ENCODE measurements at places on chromosomes 7 and 10.

- no peak for DNase-seq
Measured at GRCh38 chr10:124060148-124060720, 33.2 kb downstream of the CHST15 start.

DNA sequence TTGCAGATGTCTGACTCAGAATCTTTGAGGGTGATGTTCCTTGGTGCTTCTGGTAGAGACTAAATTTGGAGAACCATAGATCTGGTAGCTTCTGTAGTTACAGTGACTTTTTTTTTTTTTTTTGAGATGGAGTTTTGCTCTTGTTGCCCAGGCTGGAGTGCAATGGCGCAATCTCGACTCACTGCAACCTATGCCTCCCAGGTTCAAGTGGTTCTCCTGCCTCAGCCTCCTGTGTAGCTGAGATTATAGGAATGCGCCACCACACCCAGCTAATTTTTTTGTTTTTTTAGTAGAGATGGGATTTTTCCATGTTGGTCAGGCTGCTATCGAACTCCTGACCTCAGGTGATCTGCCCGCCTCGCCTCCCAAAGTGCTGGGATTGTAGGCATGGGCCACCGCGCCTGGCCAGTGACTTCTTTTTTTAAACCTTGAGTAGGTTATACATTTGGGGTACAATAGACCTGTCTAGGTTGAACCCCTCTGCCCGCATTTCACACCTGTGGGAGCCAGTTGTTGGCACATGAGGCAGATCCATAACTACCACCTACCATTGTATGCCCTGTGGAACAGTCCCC is 47.0 kb downstream of the SUFU start:
- DNase-seq, result no peak

GRCh38 chr10:13056456-13057077 is 43.4 kb upstream of the OPTN start:
- DNase-seq, result no peak

DNA sequence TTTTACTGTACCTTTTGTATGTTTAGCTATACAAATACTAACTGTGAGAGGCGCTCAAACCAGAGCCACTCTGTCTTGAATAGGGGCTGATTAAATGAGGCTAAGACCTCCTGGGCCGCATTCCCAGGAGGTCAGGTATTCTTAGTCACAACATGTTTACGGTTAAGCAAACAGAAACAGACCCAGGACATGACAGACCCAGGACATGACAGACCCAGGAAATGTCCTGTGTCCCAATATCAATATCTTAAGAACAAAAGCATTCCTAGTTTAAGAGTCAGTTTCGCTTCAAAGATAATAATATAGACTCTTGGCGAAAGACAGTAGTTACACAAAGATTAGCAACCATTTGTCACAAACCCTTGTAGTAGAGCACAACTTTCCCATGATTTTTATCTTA is 304.5 kb downstream of the CCSER2 start:
- no peak for DNase-seq

DNA sequence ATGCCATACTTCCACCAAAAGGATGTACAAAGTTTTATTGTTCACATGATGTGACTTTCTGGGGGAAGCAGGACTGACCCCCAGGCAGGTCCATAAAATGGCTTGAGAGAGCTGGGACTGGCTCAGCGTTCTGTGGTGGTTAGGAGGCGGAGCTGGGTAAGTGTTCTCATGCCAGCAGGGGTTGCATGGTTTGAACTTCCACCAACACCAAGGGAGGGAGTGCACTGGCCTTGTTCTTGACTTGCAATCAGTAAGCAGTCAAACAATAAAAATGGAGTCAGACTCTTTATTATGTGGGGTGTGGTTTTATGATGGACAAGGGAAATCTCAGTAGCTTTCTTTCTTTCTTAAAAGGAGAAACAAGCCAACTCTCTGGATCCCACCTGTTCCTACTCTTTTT is 95.4 kb upstream of the PRR15 start:
- DNase-seq, result no peak

GRCh38 chr10:97861097-97861750 is 11.6 kb downstream of the GOLGA7B start:
- no peak for DNase-seq

DNA sequence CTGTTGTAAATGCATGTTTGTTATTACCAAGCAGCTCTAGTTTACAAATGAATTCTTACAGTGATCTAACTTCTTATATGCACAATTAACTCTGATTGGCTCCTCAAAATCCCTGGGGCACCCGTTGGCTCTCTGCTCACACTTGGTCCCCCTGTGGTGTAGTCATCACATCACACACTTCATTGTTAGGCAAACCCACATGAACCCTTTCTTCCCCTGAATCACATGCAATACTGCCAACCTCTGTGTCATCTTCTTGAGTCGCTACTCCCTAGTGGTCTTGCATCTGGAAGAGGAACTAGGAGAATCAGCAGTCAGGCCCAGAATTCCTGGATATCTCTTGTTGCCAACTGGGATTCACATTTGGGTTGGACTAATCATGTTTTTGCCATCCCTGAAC is 73.1 kb downstream of the CD36 start:
- DNase-seq, result no peak

DNA sequence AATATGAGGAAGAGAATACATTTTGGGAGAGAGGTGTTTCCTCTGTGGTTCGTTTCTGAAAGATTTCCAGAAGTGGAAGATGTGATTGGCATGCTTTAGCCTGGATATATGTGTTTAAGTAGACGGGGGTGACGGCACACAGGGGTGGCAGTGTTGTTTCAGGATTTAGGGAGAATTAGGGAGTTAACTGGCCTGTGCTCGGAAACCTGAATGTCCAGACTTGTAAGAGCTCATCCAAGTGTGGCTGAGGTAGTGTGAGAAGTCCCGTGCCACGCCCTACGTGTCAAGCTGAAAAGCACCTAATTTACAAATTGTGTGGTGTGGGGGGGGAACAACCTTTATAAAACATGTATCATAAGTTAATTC is 1.1 kb downstream of the RALA start:
- DNase-seq, result peak; percentile 29

- no peak for DNase-seq
Measured at GRCh38 chr10:119120413-119120867, 16.5 kb downstream of the DENND10 start.

- DNase-seq, result no peak
Measured at GRCh38 chr7:156842740-156843140, 50.2 kb downstream of the LMBR1 start.

DNA sequence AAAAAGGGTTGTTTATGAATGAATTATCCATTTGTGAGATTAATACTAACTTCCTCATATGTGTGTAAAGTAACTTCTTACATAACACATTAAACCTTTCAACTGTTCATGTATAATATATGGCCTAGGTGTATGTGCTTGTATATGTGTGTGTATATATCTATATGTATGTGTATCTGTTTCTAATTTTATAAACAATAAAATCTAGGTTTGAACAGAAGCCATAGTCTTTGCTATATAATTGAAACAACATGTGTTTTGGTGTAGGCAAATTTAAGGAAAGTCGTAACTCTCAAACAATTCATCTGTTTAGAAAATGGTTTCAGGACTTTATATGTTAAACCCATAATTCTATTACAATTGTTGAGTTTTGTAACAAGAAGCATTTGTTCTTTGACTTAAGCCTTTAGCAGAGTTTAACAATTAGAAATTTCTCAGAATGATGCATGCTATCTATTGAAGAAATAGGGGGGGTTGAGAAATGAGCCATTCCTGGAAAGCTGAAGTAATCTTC is 103.3 kb downstream of the BBS9 start:
- no peak for DNase-seq

DNA sequence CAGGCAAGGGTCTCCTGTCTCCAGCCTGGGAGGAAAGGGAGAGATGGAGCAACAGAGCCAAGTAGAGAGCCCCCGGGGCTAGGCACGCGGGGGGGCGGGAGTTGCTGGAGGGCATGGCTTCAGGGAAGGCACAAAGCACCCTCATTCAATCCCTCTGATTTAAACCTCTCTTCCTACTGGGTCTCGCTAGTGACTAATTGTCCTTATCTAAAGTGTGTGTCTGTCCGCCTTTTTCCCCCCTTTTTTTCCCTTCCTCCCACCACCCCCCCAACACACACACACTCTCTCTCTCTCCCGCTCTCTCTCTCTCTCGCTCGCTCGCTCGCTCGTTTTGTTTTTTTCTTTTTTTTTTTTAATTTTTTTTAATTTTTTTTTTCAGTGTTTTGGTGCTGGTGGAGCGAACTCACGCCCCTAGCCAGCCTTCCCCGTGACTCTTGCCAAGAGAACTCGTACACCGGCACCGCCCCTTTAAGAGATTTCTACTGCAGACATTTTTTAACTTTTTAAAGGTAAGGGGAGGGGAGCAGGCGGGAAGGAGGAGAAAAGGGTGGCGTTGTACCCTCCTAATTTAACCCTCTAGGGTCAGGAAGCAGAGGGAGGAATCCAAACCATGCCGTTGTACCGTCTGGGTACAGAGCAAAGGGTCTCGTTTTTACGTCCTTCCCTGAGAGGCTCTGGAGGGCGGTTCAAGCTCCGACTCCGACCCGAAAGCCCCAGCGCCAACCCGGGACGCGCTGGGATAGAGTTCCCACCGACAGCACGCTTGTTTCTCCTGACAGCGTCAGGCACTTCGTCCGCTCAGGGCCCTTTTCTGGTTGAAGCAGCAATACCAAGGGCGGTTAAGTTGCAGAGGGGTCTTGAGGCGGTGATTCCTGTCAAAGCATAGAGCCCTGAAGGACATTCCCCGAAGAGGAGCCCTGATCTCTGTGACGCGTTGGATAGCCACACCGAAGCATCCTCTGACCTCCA is at the start of gene HPSE2:
TSS of gene HPSE2 (minus strand) at position 195 of the 969 bp plus-strand sequence.
- no peak for DNase-seq

DNA sequence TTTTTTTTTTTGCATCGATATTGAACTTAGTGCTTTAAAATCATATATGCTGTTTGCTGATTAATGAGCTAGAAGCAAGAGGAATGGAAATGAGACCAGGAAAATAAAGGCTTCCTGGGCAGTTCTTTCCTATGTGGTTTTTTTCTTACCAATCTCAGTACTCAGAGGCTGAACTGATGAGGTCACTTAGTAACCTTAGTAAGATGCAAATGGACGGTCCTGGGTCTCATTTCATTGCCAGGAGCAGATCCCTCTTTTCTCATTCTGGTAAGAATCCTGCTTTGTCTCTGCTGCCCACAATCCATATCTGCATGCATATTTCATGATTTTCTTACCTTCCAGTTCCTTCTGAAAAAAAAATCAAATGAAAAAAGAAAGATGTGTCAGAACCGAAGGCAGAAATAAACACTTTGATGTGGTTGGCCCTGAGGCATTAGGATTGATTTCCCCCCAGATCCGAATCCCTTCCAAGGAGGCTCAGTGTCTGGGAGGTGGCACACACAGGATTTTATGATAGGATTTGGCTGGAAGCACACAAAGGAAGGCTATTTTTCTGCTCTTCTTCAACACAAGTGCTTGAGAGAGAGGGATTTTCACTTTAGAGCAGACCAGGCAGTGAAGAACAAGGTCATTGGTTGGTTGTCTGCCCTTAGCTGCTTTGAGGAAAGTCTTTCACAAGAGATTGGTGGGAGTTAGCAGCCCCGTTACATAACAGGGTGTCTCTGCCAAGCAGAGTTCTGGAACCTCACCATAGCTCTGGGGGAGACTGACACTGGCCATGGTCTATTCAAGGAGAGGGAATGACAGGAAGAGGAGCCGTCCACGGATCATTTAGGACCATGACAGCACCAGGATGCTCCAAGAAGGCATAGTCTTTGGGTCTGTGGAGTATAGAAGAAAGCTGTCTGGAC is 150.0 kb downstream of the CAMK1D start:
- peak; percentile 13 for DNase-seq

- DNase-seq, result no peak
Measured at GRCh38 chr7:150415161-150416153, 35.0 kb upstream of the GIMAP8 start.

GRCh38 chr7:37433166-37433565 is 15.5 kb downstream of the ELMO1 start:
- DNase-seq, result no peak

DNA sequence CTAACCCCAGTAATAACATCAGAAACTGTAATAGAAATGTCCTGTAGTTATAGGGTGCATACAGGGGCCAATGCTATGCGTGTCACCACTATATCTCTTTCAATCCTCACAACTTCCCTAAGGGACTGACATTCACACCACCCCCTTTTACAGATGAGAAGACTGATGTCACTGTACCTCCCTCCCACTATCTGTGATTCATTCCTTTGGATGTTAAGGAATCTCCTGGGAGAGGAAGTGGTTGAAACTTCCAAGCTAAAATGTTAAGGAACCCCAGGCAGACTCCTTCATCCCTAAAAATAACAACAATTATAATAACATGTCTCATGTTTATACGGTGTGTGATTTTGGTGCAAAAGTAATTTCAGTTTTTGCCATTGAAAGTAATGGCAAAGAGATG is 5.4 kb downstream of the COL13A1 start:
- no peak for DNase-seq

DNA sequence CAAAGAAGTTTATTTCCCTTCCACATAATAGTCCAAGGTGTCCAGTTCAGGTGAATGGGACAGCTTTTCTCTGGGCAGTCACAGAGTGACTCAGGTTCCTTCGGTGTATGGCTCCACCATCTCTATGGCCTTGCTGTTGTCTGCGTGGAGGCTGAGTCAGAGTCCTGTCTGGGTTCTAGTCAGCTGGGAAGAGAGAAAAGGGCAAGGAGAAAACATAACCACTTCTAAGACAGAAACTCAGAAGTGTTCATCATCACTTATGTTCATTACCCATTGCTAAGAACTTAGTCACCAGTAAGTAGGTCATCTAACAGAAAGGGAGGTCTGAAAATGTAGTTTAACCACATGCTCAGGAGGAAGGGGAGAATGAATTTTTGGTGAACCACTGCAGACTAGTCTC is 32.4 kb upstream of the CCDC7 start:
- no peak for DNase-seq

DNA sequence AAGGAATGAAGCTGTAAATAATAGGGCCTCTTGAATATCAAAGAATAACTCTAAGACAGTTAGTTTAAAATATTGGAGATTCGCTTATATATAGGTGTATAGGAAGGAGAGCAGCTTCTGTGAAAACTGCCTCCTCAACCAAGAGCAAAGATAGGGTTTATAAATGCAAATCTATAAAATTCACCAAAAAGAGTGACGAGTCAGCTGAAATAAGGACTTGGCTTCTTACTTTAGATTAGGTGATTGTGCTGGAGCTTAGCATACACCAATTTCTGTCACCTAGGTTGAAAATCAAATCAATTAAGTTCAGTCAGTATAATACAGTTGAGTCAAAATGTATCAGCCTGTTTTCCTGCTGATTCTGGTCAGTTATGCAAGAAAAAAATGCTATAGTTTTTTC is 113.8 kb upstream of the SGCE start:
- DNase-seq, result no peak

GRCh38 chr7:116524609-116525297 is at the start of gene CAV1:
Gene CAV1, plus strand, starts transcription at chr7:116525036. Its CDS starts 27 bp downstream, at chr7:116525063.
- peak; percentile 46 for DNase-seq
